Stimulated activated CD8-positive, alpha-beta memory T cell treated with anti-CD3 and anti-CD28 coated beads, Interleukin-7, amount 100 ng/mL, for 24 hours (primary cell): ENCODE measurements at places on chromosomes 16 and 17.

- peak; percentile 11 for DNase-seq
Observed at GRCh38 chr16:3716831-3717234, 491 bp downstream of the TRAP1 start.

GRCh38 chr17:55996826-55997225 lies 156.4 kb upstream of the ANKFN1 start:
- no peak for DNase-seq

- DNase-seq = no peak
Observed at GRCh38 chr16:75116081-75116910, at the start of gene LDHD. Gene LDHD, minus strand, starts transcription at chr16:75116780. Its CDS starts 60 bp downstream, at chr16:75116720.

DNA sequence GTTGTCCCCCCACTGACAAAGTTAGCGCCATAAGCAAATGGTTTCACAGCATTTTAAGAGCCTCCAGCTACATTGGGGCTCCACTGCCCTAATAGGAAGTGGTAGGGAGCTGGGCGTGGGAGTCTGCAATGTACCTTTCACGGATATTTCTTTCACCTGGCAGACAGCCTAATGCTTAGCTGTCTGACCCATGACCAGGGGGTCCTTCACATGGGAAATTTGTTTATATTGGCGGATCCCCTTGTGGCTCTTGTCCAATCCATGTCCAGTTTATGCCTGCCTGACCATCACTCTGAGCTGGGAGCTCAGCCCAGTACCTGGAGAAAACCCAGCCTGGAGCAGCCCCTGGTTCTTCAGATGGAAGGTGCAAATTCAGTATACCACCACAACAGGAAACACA lies 145.0 kb downstream of the ZNF18 start:
- DNase-seq = no peak

DNA sequence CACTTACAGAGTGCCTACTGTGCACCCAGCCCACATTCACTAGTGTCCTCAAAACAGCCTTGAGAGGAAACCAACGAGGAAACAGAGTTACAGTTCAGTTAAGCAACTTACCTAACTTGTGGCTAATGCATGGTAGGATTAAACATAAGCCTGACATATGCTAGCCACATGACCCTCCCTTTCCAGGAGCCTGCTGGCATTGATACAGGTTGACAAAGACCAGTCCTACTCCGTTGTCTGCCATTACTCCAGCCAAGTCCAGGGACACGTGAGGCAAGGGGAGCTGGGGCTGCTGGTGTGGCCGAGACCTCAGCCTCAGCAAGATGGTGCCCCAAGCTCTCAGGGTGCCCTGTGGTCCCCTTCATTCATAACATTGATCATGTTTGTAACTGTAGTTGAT lies 37.9 kb downstream of the SNX20 start:
- no peak for DNase-seq

DNA sequence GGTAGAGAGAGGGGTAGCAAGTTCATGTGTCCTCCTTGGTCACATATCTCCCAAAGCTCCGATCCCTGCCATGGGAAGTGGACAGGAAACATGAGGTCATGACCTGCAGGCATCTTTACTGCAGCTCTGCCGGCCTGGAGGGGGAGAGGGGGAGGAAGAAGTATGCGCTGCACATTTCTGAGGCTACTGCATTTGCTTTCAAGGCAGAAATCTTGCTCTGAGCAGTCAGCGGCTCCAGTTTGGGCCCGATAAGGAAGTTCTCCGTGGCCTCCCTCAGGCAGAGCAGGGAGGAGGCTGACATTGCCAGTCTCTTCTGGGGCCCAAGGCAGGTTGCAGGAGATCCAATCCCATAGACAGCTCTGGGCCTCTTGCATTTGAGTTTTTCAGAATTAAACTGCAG lies 1.5 kb upstream of the NHERF1 start:
- no peak for DNase-seq

- peak; percentile 26 for DNase-seq
Observed at GRCh38 chr17:16987830-16988601, 16.1 kb upstream of the TNFRSF13B start.

- DNase-seq = no peak
Observed at GRCh38 chr16:50974438-50975036, 176.5 kb downstream of the SALL1 start.

DNA sequence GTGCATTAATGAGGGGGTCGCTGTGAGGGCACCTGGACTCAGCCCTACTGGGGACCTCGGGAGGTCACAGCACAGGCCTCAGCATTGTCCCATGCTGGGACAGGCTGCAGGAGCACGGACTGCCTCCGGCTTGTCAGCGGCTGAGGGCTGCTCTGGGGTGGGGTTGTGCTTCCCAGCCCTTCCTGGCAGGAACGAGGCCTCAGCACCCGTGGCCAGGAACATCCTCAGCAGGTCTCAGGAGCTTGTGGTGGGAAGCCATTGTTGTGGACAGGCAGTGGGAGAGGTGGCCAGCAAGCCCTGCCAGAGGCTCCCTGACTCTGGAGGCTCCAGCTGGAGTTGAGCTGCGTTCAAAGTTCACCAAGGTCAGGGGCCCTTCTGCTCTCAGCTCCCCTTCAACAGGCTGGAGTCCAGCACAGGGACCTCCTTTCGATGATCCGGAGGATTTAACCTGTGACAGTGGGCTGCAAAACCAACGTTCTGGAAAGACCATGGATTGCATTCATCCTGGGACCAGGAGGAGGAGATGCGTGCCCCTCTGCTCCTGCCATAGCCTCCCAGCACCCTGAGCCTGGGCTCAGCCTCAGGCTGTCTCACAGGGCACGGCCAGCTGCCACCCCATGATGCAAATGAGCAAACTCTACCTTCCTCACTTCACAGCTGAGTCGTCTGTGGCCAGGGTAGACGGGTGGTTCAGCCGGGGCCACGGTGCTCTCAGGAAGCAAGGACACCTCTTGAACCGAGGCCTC lies 32.6 kb downstream of the FOXL1 start:
- DNase-seq = no peak

DNA sequence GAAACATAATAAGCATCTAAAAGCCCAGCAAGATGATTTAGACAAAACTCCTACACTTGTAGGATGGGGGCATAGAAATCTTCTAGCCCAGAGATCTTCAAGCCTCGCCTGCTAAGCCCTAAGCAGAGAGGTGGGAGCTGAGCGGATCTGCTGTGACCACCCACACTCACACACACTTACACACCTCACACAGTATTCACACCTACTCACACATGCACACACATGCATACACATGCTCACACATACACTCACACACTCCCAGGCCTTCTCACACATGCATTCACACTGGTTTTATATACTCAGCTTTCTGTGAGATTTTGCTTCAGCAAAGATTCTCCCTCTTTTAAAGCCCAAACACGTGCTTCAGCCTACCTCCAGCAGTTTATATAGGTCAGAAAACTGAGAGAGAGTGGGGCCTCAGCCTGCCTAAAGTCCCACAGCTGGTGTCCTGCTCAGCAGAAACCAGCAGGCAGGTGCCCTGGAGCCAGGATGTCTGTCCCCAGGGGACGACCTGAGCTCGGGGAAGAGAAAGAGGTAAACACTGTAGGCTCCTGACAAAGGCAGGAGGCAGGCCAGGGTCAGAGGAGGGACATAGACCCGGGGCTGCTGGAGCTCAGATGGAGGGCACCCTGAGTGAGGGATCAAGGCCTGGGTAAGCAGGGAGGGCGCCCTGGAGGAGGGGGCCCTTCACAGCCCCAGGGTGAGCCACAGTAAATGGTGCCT lies 12.0 kb upstream of the KRT19 start:
- DNase-seq = no peak

DNA sequence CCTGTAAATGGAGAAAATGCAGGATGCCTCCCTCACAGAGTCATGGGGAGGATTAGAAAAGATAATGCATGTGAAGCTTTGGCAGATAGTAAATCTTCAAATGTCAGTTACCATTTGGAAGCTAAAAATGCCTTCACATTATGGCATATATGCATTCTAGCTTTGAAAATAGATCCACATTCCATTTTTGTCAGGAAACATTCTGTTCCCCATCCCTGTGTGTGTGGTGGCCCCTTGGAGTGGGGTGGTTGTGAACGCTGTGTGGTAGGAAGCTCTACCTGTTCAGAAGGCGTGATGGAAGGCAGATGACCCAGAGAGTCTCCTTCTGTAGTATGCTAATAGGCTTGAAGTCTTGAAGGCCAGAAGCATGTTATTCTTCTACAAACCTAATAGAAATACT lies 242.0 kb downstream of the HAPSTR1 start:
- no peak for DNase-seq

- no peak for DNase-seq
Observed at GRCh38 chr17:67165201-67165600, 79.8 kb downstream of the HELZ start.

DNA sequence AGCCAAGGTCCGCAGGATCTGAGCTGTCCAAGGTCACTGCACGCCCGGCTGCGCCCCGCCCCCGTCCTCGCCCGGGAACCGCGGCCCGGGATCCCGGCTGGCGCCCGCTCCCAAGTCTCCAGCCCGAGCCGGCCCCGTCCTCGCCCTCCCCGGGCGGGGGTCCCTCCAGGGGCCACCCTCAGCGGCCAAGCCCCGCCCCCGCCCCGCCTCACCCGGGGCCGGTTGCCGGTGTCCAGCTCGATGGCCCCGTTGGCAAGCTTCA lies 216 bp downstream of the VPS9D1 start:
- no peak for DNase-seq

- DNase-seq = no peak
Observed at GRCh38 chr16:87809150-87809902, 43.5 kb upstream of the KLHDC4 start.

- no peak for DNase-seq
Observed at GRCh38 chr17:80850817-80851216, 140.8 kb upstream of the CHMP6 start.

DNA sequence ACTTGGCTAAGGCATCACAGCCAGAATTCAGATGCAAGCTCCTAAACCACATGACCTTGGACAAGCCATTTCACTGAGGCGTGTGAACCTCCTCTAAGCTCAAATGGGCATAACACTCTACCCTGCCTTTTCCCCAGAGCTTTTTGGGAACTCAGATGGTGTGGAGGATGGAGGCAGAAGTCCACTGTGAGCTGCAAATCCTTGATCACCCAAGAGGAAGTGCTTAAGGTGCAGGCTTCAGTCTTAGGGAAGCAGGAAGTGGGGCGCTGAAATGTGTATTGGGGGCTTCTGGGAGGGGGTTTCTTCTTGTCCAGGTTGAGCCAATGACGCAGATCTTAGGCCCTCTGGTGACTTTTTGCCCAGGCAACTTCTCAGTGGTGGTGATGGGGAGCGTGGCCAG lies 12.9 kb downstream of the CIITA start:
- no peak for DNase-seq

DNA sequence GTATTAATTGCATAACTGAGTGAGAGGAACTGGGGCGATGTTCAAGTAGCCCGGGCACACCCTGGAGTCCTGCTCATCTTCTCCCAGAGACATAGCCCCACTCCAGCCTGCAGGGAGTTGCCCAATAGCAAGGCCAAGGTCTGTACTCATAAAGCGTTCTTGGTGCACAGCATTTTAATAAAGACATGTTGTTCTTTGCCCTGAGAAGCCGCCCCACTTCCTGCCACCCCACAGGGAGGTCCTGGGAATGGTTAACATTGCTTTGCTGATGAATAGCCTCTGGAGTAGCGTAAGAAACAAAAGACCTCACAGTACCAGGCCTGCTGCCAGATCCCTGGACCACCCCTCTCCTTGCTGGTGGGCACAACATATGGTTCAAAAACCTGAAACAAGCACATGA lies 21.6 kb upstream of the CDH1 start:
- DNase-seq = no peak

DNA sequence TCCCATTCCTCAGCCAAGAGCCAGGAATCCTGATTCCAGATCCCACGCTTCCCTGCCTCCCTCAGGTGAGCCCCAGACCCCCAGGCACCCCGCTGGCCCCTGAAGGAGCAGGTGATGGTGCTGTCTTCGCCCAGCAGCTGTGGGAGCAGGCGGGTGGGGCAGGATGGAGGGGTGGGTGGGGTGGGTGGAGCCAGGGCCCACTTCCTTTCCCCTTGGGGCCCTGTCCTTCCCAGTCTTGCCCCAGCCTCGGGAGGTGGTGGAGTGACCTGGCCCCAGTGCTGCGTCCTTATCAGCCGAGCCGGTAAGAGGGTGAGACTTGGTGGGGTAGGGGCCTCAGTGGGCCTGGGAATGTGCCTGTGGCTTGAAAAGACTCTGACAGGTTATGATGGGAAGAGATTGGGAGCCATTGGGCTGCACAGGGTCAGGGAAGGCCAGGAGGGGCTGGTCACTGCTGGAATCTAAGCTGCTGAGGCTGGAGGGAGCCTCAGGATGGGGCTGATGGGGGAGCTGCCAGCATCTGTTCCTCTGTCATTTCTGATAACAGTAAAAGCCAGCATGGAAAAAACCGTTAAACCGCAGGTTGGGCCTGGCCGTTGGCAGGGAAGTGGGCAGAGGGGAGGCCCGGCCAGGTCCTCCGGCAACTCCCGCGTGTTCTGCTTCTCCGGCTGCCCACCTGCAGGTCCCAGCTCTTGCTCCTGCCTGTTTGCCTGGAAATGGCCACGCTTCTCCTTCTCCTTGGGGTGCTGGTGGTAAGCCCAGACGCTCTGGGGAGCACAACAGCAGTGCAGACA lies at the start of gene SPN:
TSS of gene SPN (plus strand) at position 232 of the 791 bp plus-strand sequence. CDS start at position 714, 482 bp downstream.
- DNase-seq = no peak

- DNase-seq = no peak
Observed at GRCh38 chr17:77196251-77196650, 55.5 kb downstream of the SEC14L1 start.

DNA sequence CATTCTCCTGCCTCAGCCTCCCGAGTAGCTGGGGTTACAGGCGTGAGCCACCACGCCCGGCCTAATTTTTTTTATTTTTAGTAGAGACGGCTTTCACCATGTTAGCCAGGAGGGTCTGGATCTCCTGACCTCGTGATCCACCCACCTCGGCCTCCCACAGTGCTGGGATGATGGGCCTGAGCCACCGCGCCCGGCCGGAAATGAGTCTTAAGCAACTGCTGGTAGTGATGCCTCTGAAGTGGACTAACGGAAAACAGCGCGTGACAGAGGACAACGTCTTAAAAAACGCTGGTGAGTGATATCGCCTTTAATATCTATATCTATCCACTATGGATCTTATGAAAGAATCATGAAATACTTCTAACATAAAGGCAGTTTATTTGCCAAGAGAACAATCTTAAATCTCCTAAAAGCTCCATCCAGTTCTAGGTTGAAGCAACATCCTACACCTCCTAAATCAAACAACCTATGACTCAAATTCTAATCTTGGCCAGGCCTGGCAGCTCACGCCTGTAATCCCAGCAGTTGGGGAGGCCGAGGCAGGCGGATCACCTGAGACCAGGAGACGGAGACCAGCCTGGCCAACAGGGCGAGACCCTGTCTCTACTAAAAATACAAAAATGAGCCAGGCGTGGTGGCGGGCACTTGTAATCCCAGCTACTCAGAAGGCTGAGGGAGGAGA lies 69.8 kb downstream of the NXN start:
- DNase-seq = no peak
